ENCODE measurements at places on chromosomes 1 and 21. TPM values are rescaled to one million over a fixed set of nuclear protein-coding genes. Genes with fewer than 3 reads are reported as not detected.

DNA sequence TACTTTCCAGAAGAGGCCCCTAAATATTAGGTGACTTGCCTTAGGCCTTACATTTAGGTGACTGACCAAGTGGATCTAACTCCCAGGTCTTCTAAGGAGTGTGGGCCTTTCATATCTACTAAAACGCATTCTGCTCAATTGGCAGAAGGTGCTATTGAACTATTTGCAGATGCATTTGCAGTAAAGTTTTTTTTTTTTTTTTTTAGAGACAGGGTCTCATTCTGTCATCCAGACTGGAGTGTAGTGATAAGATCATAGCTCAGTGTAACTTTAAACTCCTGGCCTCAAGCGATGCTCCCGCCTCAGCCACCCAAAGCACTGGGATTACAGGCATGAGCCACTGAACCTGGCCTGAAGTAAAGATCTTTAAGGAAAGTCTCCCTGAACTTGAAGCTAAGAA, 13.0 kb upstream of the ACBD6 start:
- no peak for DNase-seq

GRCh38 chr21:28769683-28770082, 223.0 kb downstream of the LTN1 start:
- DNase-seq: no peak

GRCh38 chr1:47849591-47850261, 147.5 kb downstream of the TRABD2B start:
- DNase-seq: peak; percentile 38

DNA sequence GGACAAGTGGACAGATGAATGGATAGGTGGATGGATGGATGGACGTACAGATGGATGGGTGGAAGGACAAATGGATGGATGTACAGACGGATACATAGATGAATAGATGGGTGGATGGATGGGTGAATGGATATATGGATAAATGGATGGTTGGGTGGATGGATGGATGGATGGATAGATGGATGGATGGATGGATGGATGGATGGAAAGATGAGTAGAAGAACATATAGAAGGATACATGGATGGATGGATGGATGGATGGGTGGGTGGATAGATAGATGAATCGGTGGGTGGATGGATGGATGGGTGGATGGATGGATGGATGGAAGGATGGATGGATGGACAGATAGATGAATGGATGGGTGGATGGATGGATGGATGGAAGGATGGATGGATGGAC, 274.3 kb downstream of the KAZN start:
- no peak for DNase-seq

GRCh38 chr1:25893116-25893515, 13.1 kb downstream of the STMN1 start:
- no peak for DNase-seq

The SH3D21 gene
- total RNA-seq: 1.5 TPM

The PLEKHN1 gene
- 0.21 TPM for total RNA-seq

The REN gene
- total RNA-seq: not detected

The PLOD1 gene
- total RNA-seq: 59.9 TPM

The C1QC gene
- 209 TPM for total RNA-seq

Measured in tibial nerve (tissue), 4 donors.